Caudate nucleus (tissue), 63 donors: ENCODE measurements at places on chromosomes 5 and 9.

- no peak for DNase-seq
Observed at GRCh38 chr9:16637911-16638310, 232.6 kb downstream of the BNC2 start.

DNA sequence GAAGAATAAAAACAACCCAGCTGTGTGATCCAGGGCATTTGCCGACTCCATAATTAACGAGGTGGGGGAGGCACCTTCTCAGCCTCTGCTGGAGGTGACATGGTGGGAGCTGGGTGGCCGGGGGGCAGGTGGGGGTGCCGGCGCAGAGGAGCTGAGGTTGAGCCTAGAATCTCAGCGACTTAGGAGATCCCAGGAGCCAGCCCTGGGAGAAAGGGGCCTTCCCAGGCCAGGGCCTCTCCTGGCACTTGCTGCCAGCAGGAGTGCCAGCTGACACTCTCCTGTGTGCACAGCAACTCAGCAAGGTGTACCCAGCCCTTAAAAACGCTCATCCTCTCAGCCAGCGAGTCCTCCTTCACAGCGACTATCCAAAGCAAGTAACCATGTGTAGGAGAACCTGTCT is 62.8 kb upstream of the FCN1 start:
- no peak for DNase-seq

DNA sequence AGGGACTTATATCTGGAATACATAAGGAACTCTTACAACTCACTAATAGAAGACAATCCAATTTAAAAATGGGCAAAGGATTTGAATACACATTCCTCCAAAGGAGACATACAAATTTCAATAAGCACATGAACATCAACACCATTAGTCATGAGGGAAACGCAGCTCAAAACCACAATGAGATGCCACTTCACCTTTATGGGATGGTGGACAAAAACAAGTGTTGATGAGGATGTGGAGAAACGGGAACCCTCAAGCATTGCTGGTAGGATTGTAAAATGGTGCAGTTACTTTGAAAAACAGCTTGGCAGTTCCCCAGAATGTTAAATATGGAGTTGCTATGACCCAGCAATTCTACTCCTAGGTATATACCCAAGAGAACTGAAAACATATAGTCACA is 72.7 kb upstream of the IER5L start:
- DNase-seq: no peak

DNA sequence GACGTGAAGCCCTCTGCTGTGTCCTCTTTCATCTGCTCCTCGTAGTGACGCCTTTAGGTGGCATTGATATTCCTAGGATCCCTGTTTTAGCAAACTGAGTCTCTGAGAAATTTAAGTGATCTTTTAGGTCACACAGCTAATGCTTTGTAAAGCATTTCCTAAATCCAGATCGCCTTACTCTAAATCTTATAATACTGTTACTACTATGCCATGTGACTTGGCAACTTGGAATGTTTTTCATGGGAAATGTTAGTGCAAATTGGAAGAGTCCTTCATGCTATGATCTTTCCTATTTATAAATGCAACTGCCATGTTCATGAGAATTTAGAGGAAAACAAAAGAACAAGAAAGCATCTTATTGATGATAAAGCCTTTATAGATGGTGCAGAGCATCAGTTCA is 212.2 kb downstream of the TRIO start:
- no peak for DNase-seq

GRCh38 chr9:5586391-5586802 is 42.5 kb upstream of the RIC1 start:
- DNase-seq: no peak

GRCh38 chr9:127700140-127700539 is 6.6 kb upstream of the CFAP157 start:
- DNase-seq: no peak

DNA sequence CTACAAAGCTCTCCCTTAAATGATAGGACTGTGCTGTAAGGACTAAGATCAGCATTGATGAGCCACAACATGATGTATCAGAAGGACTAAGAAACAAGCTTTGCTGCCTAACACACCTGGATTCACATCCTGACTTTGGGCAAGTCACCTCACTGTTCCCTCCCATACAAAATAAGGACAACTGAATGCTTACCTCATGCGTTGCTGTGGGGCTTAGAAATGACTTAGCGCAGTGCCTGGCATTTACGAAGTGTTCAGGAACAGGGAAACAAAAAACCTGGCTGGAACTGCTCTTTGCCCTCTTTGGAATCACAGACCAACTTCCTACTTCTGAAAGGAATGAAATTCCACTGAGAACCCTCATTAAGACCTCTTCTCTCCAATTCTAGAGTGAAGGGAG is 113.7 kb downstream of the BAAT start:
- DNase-seq: no peak

DNA sequence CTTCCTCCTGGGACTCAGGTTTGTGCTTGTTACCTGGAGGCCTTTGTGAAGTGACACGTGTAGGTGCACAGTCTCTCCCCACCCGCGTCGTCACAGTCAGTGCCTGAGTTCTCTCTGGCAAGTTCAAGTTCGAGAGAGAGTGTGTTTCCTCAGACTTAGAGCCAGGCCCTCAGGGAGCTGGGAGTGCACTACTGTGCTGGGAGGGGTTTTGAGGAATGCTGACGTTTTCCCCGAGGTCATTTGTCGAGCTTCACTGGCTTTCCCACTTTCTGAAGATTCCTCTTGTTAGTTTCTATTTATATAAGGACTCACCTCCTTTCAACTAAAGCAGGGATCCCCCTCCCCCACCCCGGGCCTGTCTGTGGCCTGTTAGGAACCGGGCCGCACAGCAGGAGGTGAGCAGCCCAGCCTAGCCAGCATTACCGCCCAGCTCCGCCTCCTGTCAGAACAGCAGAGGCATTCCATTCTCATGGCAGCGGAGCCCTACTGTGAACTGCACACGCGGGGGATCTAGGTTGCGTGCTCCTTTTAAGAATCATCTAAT is 209.2 kb downstream of the DIRAS2 start:
- no peak for DNase-seq
